ENCODE measurements at places on chromosomes 7 and 10.

DNA sequence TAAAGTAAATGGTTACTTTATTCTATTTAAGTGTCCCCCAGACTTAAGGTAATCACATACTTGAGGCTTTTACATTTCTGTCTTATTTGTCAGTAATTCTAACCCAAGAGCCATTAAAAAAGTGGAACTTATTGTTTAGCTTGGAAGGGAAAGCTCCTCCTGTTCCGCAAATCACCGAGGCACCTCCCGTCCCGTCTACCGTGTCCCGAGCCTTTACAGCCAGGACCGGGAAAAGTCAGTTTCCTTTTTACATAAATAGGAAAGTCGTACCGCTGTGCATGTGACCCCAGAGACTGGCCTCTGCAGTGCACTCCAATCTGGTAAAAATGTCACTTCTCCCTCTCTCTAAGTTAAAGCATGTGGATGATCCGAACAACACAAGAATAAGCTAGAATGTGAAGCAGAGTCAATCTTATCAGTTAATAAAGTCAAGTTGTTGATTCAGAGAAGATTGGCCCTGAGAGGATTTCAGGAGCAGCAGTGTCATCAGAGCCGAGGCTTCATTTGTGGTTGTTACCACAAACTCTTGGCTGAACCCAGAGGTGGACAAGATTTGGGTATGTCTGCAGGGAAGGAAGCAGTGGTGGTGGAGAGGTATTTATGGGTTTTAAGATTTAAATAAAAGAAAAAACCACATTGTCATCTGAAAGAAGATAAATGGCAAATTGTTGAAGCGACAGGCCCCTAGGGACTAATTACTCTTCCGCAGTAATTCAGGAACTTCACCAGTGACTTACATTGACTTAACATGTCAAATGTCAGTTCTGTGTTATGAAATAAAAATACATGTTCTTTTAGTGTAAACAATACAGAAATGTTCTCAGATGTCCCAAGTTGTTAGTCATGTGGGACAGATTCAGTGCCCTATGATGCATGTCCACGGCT, 316.6 kb upstream of the ZNF32 start:
- no peak for DNase-seq

DNA sequence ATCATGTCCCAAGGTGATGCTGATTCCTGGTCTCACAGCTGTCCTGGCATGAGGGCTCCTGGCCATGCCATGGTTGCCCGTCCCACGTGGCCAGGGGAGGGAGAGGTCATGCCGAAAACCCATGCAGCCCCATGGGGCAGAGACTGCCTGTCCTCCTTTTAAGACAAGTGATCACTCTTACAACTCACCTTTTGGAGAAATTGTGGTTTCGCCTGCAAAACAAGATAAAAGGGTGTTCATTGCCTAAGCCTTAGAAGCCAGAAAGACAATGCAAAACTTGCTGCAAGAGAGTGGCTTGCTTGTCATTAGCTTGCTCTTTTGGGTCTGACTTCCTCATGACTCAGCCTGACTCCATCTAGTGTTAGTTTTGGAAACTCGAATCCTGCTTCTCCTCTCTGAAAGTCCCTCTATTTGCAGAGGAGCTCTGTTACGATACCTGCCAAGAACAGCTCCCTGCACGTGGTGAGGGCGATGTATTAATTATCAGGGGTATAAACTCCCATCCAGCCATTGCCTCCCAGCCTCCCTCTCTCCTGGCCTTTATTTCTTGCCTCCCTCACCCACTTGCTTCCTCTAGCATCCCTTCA, 26.7 kb downstream of the TMEM273 start:
- no peak for DNase-seq

DNA sequence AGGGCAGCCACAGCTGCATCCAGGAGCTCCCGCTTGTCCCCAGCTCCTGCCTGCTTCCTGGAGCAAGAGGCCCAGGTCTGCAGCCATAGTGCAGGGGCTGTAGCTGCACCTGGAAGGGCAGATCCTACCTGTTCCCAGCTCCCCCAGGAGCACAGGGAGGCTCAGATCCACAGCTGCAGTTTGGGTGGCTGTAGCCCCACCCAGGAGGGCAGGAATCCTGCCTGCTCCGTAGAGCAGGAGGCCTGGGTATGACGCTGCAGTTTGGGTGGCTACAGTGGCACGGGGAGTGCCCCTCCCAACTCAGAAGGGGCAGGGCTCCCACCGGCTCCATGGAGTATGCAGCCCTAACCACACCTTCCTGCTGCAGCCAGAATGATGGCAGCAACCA, 26.7 kb upstream of the CDCA7L start:
- DNase-seq: peak; percentile 21

DNA sequence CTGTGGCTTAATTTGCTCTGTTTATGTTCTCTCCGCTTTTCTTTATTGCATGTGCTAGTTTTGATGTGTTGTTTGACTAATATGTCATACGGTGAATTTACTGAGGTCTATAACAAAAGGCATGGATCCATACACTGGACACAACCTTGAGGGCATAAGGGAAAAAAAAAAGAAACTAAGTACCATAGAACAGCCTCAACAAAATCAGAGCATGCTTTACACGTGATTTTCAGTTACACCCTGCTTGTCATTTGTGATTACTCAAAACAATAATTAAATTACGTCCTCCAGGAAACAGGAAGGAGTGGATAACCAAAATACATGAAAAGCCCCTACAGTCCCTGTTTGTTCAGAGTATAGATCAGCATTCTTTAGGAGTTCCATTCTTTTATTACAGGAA, 150.5 kb downstream of the CRPPA start:
- no peak for DNase-seq

- no peak for DNase-seq
These were observed 183.6 kb upstream of the ADARB2 start for GRCh38 chr10:1920941-1921340.

DNA sequence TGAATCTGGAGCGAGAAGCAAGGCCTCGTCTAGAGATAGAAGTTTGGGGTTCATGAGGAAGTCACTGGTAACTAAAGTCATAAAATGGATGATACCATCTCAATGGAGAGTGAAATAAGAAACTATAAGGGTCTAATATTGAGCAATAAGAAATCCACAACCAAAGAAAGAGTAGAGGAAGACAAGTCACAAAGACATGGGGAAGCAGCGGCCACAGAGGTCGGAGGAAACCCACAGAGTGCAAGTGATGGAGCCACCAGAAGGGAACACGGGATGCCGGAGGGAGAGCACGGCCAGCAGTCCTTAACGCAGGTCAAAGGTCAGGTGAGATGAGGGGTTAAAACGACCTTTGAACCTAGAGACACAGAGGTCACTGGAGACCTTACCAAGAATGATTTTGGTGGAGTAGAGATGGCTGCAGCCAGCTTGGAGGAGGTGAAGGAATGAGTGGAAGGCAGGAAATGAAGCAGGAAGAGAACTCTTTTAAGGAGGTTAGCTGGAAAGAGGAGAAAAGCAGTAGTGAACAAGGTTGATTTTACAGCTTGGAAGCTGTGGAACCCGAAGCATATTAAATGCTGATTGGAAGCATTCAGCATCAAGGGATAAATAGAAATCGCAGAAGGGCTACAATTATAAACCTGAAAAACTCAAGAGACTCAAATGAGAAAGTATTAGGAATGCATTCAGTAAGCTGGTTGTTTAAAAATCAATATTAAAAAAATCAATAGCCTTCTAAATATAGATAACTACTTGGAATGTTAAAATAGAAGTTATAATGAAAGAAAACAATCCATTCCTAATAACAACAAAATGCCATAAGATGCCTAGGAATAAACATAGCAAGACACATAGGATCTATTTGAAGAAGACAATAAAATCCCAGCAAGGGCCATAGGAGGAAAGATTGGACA, 93.7 kb downstream of the SVOPL start:
- no peak for DNase-seq

DNA sequence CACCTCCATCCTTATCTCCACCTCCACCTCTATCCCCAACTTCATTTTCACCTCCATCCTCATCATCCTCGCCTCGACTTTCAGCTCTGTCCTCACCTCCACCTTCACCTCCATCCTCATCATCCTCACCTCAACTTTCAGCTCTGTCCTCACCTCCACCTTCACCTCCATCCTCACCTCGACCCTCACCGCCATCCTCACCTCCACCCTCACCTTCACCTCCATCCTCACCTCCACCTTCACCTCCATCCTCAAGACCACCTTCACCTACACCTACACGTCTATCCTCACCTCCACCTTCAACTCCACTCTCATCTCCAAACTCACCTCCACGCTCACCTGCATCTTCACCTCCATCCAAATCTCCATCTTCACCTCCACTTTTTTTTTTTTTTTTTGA, 12.0 kb upstream of the RABGEF1 start:
- DNase-seq: no peak

DNA sequence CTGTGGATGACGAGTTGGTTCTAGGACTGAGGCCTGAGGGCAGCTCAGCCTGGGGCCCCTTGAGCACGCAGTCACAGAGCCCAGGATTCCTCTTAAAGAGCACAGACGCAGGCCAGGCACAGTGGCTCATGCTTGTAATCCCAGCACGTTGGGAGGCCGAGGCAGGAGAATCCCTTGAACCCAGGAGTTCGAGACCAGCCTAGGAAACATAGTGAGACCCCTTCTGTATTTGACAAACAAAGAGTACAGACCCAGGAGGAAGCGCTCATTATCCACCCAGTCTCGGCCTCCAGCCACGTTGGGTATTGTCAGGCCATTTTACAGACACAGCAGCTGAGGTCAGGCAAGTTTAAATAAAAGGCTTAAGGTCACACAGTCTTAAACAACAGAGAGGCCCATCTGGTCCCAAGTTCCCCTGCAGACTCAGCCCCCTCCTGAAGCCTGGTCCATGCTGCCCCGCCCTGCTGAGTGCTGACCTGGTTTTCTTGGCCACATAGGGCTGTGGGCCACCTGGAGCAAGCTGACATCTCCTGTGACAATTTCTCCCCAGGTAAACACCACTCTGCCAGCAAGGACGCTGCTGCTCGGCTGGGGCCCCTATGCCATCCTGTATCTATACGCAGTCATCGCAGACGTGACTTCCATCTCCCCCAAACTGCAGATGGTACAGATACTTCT, 12.6 kb downstream of the RGR start:
- no peak for DNase-seq

- no peak for DNase-seq
These were observed 8.3 kb downstream of the HOXA4 start for GRCh38 chr7:27122077-27122910.

All from foreskin keratinocyte (primary cell).